ENCODE measurements at places on chromosomes 3 and 15.
A peak's percentile ranks its signal among the peaks of the same experiment; 100 is the strongest.

DNA sequence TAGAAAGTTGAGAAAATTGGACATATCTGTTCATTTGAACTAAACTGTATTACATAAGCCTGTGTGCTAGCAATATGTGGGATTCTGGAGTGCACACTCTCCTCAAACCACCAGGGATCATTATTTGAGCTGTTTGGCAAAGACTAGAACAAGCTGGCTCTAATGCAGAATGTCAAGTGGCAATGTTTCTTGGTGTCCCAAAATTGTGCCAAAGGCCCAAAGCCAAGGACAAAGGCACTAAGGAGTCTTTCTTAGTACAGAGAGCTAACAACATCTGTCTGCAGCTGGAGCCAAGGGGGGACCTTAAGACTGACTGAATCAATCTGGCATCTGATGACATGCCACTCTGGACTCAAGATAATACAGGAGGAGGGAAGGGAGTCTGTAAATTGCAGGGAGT is 76.7 kb upstream of the STRIT1 start:
- no peak for DNase-seq

DNA sequence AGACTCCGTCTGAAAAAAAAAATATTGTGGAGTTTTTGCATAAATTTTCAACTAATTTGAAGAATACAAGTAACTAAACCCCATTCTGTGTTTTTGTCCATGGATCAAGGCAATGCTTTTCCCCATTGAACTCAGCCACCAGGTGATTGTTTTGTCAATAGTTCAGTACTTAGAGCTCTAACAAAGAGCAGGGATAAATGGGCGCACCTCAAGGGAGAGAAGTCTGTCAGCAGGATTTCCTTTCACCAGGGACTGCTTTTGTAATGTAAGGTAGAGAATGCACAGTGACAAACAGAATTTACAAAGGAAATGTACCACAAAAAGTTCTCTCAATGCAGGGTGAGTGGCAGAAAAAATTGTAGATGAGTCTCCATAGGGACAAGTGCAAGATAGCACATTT is 10.8 kb upstream of the ATP13A5 start:
- DNase-seq: no peak

- peak; percentile 89 for DNase-seq
Measured at GRCh38 chr15:68674975-68675374, 96.2 kb downstream of the CORO2B start.

DNA sequence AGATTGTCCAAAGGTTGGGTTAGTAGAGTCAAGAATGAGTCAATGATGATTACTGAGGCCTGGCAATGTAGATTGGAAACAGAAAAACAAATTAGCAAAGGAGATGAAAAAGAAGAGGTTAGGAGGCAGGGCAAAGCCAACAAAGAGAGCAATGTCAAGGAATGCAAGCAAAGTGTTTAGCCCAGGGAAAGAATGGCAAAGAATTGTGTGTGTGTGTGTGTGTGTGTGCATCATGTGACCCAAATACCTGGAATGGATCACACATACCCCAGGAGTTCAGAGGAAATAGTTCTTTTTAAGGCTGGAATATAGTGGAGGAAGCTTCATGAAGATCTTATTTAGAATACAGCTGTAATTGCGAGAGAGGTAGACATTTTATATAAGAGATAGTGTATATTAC is 831.7 kb upstream of the ARPP21 start:
- no peak for DNase-seq

GRCh38 chr15:62362608-62363007 is 197.5 kb upstream of the C2CD4B start:
- no peak for DNase-seq

GRCh38 chr3:11718637-11719405 is 75.1 kb upstream of the VGLL4 start:
- peak; percentile 54 for DNase-seq

GRCh38 chr15:89018207-89018606 is 70.0 kb upstream of the ABHD2 start:
- DNase-seq: no peak

DNA sequence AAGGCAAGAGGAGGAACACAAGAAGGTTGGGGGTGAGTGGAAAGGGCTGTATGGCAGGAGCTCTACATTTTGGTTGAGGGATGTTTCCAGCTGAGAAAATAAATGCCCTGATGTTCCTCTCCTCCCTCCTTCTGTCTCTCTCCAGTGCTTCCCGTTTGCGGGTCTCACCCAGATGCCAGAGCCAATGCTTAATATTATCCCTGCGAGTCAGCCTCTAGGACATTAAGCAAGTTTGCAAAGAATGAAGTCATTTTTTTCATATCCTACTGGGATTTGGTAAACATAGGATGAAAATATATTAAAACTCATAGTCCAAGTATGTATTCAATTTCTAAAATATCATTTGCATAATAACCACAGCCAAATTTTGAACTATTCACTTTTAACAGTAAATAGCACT is 295.9 kb downstream of the CADM2 start:
- DNase-seq: no peak

DNA sequence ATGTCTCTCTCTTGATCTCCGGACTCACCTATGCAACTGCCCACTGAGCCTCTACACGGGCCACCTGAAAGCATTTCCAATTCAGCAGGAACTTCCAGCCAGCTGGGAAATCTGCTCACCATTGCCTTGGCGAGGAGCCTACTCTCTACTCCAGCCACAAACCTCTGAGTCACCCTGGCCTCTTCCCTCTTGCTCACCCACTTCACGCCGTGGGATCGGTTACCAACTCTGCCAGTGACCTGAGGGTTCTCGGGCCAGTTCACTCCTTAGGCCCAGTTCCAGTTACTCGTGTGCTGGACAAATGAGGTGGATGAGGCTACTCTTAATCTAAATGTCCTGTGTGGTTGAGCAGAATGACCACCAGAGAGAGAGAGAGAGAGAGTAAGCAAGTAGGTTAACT is 70.1 kb downstream of the CEMIP start:
- DNase-seq: no peak

GRCh38 chr3:127325629-127325961 is 37.7 kb upstream of the PRR20G start:
- peak; percentile 19 for DNase-seq

- peak; percentile 24 for DNase-seq
Measured at GRCh38 chr3:8702560-8702959, 31.0 kb upstream of the CAV3 start.

- no peak for DNase-seq
Measured at GRCh38 chr3:180267202-180267843, 230.6 kb upstream of the PEX5L start.

DNA sequence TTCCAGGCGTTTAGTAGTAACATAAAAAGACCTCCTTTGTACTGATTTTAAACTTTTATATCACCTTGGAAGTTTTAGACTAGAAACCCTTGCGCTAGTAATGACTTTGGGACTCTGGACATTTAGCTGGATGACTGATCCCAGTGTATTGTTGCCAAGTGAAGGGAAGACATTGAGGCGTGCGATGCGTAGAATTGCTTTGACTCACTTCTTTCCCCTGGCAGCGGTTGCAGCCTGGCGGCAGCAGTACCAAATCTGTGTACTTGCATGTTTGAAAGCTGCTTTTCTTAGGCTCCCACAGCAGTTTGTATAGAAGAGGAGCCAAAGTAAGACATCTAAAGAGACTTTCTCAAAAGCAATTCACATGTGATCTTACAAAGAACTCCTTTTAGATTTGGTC is 151.6 kb downstream of the BBX start:
- no peak for DNase-seq

DNA sequence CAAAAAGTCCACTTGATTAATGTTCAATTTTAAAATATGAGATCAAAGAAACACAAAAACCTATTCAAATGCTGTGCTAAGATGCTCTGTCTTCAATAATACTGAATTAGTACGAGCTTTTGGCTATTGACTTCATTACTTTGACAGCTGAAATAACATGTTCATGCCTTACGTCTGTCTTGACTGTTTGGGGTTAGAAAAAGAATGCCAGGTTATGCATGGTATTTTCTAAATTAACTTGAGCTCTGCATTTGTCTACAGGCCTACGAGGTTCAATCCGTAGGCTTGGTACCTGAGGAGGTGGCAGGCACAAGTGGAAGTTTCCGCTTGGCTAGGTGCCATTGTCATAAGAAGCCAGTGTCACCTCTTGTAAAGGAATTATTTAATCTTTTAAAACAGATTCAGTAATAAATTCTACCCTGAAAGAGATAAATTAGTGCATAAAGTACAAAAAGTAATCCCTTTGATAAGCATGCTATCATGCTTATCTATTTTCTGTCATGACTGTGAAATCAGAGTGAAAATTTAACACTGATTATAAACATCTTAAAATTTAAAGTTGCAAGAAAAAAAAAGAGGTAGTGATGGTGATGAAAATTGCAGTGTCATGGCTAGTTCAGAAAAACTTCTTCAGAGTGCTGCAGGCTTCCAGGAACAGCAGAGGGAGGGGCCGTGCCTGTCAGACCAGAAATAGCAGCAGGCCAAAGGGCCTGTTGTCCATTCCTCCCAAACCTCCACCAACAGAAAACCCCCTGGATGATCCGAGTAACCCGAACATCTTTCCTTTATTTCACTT is 115.7 kb downstream of the ARRDC4 start:
- peak; percentile 48 for DNase-seq

GRCh38 chr3:135989242-135989641 is 23.7 kb downstream of the PPP2R3A start:
- DNase-seq: no peak

- DNase-seq: no peak
Measured at GRCh38 chr15:64636556-64636955, 138.8 kb downstream of the RBPMS2 start.

GRCh38 chr15:79035111-79035601 is 55.4 kb downstream of the RASGRF1 start:
- no peak for DNase-seq

GRCh38 chr3:130755666-130756065 is 9.0 kb upstream of the PIK3R4 start:
- no peak for DNase-seq
